Jurkat, Clone E6-1 (cell line): ENCODE measurements at places on chromosomes 13 and 19.
A peak's percentile ranks its signal among the peaks of the same experiment; 100 is the strongest.

DNA sequence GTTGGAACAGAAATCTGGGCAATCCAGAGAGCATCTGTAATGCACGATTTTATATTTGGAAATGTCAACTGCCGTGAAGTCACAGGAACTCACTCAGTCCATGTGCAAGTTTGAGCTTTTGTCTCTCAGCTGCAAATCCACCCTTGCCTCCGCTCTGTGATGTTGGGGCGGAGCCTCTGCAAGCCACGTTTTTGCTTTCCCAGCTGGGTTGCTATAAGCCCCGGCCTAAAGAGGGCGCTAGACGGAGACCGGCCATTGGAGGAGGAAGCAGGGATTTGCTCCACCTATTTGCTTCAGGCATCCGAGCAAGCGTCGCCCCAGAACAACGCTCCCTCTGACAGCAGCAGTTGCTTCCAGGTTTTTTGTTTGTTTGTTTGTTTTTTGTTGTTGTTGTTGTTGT, 56.2 kb downstream of the TRPM4 start:
- DNase-seq: no peak

DNA sequence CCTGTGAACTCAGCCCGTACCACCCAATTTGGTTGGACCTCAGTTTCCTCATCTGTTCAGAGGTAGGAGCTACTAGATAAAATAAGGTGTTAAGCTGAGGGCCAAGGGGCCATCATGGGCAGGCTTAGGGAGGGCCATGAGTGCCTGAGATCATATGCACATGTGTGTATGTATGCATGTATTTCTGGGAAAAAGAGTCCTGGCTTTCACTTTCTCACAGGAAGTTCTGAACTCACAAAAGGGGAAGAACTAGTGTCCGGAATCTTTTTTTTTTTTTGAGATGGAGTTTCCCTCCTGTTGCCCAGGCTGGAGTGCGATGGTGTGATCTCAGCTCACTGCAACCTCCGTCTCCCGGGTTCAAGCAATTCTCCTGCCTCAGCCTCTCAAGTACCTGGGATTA, 18.9 kb downstream of the TGFB1 start:
- no peak for DNase-seq

DNA sequence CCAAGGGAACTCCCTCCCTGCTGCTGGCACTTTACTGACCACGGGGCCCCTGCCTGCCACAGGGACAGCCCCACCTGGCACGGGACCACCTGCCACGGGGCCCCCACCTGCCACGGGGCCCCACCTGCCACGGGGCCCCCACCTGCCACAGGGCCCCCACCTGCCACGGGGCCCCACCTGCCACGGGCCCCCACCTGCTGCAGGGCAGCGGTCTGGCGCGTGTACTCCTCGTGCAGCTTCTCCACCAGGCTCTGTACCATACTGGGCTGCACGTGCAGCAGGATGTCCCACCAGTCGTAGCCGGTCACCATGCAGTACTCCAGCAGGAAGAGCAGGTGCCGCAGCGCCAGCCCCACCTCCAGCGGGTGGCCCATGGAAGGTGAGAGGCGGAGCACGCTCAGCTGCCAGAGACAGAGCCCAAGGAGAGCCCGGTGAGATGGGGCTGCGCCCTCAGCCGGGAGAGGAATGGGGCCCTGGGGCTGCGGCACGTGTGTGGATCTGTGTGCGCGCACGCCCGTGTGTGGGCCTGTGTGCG, 16.1 kb downstream of the MED16 start:
- no peak for DNase-seq

DNA sequence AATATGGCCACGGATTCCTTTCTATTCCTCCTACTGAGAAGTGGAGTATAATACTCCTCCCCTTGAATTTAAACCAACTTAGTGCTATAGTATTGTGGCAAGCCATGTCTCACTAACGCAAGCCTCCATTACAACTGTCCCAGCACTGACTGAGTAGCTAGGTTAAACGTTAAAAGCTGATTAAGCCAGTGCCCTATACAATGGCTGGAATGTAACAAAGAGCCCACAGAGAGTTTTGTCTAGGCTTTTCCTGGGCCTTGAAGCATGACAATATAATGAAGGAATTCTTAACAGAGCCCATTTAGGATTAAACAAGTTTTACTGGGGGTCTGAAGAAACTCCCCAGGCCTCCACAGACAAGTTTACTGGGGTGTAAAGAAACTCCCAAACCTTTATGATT, 254.5 kb upstream of the DACH1 start:
- DNase-seq: no peak

GRCh38 chr19:16886305-16886880, 2.4 kb upstream of the F2RL3 start:
- DNase-seq: no peak

GRCh38 chr13:113749967-113750366, 9.1 kb upstream of the TMEM255B start:
- DNase-seq: no peak

DNA sequence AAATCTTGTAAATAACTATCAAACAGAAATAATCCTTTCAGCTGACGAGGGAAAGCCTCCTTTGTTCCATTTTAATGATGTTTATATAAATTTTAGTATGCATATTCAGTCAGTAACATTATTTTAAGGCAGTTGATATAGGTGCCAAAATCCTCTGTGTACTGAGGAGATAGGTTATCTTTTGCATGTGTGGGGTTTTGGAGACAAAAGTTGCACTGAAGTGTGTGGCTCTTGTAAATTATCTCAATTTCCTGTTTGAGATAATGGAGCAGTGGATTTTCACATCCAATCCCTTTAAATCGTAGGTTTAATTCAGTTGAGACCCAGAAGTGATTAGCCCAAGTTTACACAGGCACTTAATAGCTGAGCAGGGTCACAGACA, 106.6 kb downstream of the RGCC start:
- peak; percentile 34 for DNase-seq

DNA sequence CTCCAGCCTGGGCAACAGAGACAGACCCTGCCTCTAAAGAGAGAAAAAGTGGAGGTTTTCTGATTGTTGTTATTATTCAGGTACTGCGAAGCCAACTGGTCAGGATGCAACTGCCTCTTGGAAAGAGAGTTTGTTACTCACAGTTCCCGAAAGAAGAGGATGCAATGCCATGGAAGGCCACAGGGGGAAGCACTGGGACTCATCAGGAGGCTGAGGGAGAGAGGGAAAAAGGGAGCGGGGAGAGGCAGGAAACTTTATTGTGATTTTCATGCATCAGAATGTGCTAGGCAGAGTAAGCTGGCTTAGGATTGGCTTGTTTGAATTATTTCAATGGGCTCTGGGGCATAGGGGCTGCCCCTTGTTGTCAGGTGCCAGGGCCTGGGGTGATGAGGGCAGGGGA, 27.6 kb downstream of the MYO9B start:
- no peak for DNase-seq

- DNase-seq: no peak
Observed at GRCh38 chr19:44613295-44614178, at the start of gene IGSF23. Gene IGSF23, plus strand, starts transcription at chr19:44613563. Its CDS starts 83 bp downstream, at chr19:44613646.

GRCh38 chr13:96481482-96481881, 391.6 kb downstream of the HS6ST3 start:
- no peak for DNase-seq

GRCh38 chr19:16089010-16089846, 12.9 kb downstream of the TPM4 start:
- DNase-seq: no peak

GRCh38 chr19:6573350-6573749, 17.6 kb downstream of the CD70 start:
- no peak for DNase-seq

DNA sequence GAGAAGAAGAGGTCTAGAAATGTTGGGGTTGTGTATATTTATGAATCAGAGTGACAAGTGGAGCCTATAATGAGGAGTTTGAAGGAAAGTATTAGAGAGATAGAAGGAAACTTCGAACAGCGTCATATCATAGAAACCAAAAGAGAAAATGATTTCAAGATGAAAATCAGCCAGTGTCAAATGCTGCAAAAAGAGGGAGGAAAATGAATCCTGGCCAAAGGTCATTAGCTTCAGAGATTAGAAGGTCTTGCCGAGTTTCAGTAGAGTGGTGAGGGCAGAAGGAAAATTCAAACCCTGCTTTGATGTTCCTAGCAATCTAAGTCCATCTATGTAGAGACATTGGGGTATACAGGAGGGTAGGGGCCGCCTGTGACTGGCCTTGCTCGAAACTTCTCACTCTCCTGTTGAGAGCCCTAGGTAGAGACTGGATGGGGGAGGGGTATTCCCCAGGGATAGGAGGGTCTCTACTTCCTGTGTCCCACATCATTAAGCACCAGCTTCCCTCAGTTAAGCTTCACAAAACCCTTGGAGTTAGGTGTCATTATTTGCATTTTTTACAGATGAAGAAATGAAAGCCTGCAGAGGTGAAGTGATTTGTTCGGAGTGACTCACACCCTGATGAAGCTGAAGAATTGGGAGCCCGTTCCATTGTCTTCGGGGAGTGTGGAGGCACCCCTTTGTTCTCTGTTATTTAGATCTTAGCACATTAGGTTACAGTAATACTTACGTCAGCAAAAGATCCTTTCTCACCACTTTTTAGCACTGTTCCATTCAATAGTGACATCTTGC, 62.8 kb downstream of the FGF9 start:
- DNase-seq: no peak

- no peak for DNase-seq
Observed at GRCh38 chr19:39307046-39307821, 11.0 kb downstream of the IFNL1 start.

- DNase-seq: no peak
Observed at GRCh38 chr13:82571653-82572052, 1310.6 kb downstream of the SLITRK1 start.

GRCh38 chr19:9945319-9945966, 9.1 kb upstream of the OLFM2 start:
- DNase-seq: no peak

DNA sequence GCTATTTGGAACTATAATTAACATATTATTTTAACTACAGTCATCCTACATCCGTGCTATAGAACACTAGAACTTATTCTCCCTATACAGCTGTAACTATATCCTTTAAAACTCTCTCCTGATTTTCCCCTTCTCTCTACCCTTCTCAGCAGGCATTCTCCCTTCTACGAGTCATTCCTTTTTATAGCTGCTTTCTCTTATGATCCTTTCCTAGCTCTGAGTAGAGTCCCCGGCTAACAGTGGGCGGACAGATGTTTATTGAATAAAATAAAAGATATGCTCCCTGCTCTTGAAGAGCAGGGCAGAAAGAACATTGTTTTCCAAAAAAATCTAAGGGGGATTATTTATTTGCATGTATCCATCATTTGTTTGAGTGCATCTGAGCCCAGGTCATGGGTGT, 246.5 kb upstream of the TMTC4 start:
- DNase-seq: no peak

- DNase-seq: peak; percentile 65
Observed at GRCh38 chr19:8194528-8195267, 14.5 kb upstream of the CERS4 start.

GRCh38 chr13:78437781-78438180, 165.6 kb downstream of the POU4F1 start:
- DNase-seq: no peak

GRCh38 chr19:14992780-14993179, 13.1 kb upstream of the SLC1A6 start:
- DNase-seq: no peak

GRCh38 chr13:26021956-26022355, 29.9 kb downstream of the SHISA2 start:
- no peak for DNase-seq

- no peak for DNase-seq
Observed at GRCh38 chr13:65336916-65337315, 1893.2 kb downstream of the PCDH9 start.

GRCh38 chr13:35480346-35480745, 3.9 kb upstream of the MAB21L1 start:
- no peak for DNase-seq

- DNase-seq: no peak
Observed at GRCh38 chr19:51462276-51462675, 4.0 kb upstream of the SIGLEC8 start.

DNA sequence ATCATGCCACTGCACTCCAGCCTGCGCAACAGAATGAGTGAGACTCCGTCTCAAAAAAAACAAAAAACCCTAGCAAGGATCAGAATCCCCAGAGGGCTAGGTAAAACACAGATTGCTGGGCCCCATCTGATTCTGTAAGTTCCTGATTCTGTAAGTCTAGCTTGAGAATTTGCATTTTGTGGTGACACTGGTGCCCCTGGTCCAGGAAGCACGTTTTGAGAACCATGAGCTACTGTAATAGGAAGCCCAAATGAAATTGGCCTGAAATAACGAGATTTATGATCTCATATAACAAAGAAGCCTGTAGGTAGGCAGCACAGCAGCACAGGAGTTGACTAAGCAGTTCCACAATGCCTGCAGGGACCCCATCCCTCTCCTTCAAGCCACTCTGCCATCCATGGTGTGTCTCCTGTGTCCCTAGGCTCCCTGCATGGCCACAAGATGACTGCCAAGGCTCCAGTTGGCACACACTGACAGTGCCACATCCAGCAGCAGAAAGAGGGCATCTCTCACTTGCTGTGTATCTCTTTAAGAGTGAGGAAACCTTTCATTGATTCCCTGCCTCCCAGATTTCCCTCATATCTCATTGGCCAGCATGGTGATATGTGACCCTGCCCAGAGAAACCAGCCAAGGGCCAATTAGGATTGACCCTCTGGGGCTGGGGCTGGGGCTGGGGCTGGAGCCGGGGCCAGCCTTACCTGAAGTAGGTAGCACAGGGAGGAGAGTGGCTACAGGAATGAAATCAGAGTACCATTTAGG, 21.7 kb downstream of the SIPA1L3 start:
- DNase-seq: no peak

GRCh38 chr13:69234171-69234570, 873.5 kb upstream of the ATXN8OS start:
- DNase-seq: no peak

DNA sequence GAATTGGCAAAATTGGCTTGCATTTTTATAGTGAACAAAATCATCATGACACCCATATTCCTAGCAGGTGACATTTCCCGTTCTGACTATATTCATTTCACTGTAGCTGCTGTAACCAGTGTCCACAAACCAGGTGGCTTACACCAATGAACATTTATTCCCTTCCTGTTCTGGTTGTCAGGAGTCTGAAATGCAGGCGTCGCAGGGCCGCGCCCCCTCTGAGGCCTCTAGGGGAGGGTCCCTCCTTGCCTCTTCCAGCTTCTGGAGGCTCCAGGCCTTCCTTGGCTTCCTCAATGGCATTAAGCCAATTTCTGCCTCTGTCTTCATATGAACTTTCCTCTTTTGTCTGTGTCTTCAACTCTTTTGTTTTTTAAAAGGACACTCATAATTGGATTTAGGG, 6.5 kb upstream of the RLN3 start:
- DNase-seq: no peak

- no peak for DNase-seq
Observed at GRCh38 chr13:78185700-78186099, 267.1 kb upstream of the EDNRB start.

DNA sequence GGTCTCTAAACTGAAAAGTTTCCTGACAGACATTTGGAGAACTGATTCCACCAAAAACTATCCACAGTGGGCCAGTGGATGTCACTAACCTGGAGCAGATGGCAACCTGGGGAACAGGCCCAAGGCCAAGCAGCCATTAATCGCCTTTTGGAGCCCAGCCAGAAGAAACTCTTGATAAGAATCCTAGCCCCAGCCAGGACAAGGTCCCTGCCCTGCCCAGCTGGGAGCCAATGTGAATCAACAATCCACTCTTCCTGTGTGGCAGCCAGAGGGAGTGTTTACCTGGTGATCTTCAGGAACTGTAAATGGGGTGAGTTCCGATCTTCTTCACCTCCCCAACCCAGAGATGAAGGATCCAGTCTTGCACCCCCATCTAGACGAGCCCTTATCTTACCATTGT, 14.5 kb upstream of the IGSF23 start:
- DNase-seq: no peak
